ENCODE measurements at places on chromosomes 1 and 21.

DNA sequence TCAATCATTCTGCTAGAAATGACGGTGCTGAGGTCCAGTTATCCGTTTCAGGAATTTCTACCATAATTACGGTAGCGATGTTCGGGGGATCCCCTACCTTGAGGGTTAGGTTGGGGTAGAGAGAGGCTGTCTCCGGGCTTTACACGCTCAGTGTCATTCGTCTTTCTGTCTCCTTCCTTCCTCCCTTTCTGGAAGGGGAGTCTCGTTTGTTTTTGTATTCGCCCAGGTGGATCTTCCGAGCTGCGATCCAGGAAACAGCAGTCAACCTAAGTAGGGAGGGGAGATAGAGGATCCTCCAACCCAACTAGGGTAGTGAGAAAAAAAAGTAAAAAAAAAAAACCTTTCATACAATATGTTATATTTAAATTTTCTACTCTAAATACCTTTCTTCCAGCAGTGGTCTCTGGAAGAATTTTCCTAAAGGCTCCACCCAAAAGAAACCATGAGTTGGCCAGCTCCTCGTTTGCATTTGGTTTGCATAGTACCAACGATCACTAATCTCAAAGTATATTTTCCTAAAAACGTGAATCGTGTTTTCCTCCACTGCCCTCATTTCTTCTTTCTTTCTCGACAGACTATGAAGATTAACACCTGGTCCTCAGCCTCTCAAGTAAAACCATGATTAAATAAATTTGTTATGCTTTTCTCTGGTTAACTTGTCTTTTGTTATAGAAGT lies 611 bp upstream of the PIK3C2B start:
- DNase-seq, result no peak

GRCh38 chr1:36994868-36995267 lies 39.4 kb downstream of the GRIK3 start:
- no peak for DNase-seq

DNA sequence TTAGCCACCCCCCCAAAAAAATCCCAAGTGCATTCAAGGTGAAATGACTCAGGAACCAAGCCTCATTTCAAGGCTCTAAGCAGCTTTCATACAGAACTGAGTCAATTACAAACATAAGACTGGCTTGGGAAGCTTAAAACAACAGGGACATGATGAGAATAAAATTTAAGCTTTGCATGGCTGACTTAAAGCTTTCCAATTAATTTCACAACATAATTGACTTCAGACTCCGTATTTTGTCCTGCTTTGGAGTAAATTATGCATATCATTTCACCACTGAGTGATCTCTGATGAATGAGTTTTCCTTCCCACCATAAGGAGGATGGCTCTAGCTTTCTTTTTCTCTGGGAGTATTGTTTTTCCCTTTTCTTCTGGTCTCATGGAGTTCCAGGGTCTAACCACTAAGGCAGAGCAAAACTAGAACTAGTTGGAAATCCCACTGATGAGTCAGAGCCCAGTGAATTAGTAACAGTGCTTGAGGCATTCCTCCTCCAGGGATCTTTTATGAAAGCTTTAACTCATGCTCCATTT lies 72.8 kb downstream of the XCL2 start:
- peak; percentile 99 for DNase-seq

DNA sequence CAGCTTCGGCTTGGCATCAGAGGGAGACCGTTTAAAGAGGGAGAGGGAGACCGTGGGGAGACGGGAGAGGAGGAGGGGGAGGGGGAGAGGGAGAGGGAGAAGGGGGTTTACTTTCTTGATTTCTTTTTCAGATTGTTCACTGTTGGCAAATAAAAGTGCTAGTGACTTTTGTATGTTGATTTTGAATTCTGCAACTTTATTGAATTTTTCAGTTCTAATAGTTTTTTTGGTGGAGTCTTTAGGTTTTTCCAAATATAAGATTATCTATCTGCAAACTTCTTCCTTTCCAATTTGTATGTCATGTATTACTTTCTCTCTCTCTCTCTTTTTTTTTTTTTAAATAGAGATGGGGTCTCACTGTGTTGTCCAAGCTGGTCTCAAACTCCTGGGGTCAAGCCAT lies 104.0 kb downstream of the PPP1R12B start:
- DNase-seq, result no peak

GRCh38 chr1:207890136-207890738 lies 20.7 kb downstream of the CD34 start:
- peak; percentile 94 for DNase-seq

DNA sequence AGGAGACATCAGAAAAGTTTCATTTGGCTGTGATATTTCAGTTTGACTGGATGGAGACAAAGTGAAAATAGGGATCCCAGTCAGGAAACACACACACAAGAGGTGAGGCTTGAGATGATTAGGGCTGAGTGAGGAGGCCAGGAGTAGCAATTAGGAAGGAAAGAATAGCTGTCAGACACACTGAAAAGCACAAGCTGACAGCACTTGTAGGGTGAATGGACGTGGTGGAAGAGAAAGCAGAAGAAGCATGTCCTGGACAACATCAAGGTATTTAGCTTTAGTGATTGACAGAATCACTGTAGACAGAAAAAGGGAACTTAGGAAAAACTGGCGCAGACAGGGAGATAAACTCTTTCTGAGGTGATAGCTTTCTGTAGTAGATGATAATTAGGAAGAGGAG lies 347.7 kb downstream of the TGFB2 start:
- no peak for DNase-seq

GRCh38 chr1:1432274-1432950 lies 3.1 kb upstream of the VWA1 start:
- DNase-seq, result no peak

- DNase-seq, result peak; percentile 52
Measured at GRCh38 chr1:41490911-41491310, 6.4 kb upstream of the EDN2 start.

- no peak for DNase-seq
Measured at GRCh38 chr1:3895951-3896325, 4.1 kb downstream of the C1orf174 start.
